ENCODE measurements at places on chromosomes 4 and X. TPM values are rescaled to one million over a fixed set of nuclear protein-coding genes. Genes with fewer than 3 reads are reported as not detected.
A peak's percentile ranks its signal among the peaks of the same experiment; 100 is the strongest.

DNA sequence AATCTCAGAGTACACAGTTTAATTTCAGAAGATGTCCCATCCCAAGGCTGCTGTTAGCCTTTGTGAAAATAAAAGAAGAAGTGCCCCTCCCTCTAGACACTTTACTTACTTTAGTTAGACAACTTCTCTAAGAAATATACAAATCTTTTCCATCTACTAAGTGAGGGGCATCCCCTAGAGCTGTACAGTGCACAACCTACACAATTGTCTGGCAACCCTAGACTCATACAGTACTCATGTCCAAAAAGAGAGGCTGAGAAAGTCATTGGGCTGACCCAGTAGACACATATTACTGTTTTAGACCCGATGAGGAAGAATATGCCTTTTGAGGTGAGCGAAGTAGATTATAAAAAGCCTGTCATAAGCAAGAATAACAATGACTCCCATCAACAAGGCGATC, 297.6 kb downstream of the IDS start:
- no peak for DNase-seq

DNA sequence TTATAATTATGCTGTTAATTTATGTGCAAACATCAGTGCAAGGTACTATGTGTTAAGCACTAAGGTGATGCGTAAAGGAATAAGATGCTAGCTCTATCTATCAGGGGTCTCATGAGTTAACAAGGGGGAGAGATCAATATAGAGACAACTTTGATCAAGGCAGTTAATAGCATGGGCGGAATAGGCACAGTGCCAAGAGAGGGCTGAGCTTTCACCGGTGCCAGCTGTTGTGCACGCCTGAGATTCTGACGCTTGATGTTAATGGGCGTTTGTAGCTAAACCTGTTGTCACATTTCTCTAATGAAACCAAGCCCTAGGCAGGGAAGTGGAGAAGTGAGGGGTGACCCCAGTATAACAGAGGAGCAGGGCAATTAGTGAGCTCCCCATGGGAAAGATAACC, 86.0 kb upstream of the NMU start:
- no peak for DNase-seq

GRCh38 chr4:89134775-89135319, 23.5 kb downstream of the TIGD2 start:
- peak; percentile 68 for DNase-seq

GRCh38 chr4:43224559-43224958, 332.0 kb downstream of the GRXCR1 start:
- DNase-seq, result no peak

DNA sequence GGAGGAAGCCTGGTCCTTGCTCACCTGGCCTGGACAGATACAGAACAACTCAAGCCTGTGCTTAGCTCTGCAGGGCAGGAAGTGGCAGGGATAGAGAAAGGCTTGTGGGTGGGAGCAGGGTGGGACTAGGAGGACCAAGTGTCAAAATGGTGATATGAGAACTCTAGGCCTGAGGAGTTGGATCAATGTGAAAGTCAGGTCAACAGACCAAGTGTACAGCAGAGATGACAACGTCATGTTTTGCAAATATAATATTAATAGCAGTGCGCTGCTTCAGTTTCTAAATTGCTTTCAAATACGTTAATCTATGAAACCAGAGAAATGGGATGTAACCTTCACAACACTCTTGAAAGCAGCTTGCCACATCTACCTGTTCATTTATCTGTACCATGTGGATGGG, 114.2 kb upstream of the MAP3K15 start:
- DNase-seq, result no peak

DNA sequence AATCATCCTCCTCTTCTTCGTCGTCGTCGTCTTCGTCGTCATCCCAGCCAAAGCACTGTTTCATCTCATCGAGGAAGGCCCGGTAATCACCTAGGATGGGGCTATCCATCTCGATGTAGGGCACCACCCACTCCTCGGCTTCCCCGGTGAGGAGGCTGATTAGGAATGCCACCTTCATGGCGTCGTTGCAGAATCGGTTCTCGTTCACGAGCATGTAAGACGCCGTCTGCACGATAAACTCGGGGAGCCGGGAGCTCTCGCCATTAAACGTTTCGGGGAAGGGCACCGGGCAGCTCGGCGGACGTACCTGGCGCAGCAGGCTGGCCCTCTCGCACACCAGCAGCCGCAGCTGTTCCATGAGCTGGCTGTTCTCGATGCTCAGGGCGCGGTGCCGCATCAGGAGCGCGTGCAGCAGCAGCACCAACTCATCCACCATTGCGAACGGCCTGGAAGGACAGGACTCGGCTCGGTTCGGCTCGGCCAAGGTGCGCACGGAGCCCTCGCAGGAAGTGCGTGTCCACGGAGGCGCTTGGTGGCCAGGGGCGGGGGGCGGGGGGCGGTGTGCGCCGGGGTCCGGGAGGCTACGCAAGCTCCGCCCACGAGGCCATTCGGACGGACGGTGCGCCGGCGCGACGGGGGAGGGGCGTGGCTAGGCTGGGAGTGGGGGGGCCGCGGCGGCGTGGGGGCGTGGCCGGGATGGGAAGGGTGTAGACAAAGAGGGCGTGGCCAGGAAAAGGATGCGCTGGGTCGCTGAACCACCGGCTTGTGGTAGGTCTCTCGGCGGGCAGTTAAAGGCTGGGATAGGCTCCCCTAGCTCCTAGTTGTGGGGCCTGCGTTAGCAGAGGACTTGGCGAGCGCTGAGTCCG, at the start of gene LDOC1:
TSS of gene LDOC1 (minus strand) at position 544 of the 866 bp plus-strand sequence. CDS start at position 436, 108 bp downstream.
- peak; percentile 80 for DNase-seq

GRCh38 chrX:24619647-24620046, 27.5 kb downstream of the PCYT1B start:
- peak; percentile 14 for DNase-seq

DNA sequence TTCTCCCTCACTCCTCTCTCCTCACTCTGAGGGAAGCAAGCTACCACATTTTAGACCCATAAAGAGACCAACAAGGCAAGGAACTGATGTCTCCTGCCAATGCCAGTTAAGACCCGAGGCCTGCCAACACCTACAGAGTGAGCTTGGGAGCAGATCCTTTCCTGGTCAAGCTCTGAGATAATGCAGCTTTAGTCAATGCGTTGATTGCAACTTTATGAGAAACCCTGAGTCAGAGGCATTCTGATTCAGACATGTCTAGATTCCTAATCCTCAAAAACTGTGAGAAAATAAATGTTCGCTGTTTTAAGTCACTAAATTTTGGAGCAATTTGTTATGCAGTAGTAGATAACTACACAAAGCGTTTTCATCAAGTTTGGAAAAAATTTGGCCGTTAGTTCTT, 115.5 kb downstream of the JADE1 start:
- no peak for DNase-seq

DNA sequence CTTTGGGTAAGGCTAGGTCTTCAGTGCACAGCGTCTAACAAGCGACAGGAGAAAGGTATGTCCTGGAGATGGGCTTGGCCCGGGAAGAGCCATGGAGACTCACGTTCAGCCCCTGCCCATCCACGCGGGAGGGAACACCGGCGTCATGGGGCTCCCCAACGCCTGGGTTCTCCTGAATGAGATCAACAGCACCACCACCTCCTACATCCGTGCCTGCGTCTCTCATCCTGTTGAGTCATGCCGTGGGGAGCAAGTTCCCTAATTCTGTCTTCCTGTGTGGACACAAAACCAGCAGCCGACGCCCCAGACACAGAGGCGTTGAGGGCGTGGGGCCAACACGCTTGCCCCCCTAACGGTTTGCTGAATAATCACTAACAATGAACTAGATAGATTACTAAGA, 20.1 kb upstream of the IL3RA start:
- DNase-seq, result no peak

GRCh38 chrX:18956303-18957032, 27.4 kb downstream of the PHKA2 start:
- DNase-seq, result no peak

DNA sequence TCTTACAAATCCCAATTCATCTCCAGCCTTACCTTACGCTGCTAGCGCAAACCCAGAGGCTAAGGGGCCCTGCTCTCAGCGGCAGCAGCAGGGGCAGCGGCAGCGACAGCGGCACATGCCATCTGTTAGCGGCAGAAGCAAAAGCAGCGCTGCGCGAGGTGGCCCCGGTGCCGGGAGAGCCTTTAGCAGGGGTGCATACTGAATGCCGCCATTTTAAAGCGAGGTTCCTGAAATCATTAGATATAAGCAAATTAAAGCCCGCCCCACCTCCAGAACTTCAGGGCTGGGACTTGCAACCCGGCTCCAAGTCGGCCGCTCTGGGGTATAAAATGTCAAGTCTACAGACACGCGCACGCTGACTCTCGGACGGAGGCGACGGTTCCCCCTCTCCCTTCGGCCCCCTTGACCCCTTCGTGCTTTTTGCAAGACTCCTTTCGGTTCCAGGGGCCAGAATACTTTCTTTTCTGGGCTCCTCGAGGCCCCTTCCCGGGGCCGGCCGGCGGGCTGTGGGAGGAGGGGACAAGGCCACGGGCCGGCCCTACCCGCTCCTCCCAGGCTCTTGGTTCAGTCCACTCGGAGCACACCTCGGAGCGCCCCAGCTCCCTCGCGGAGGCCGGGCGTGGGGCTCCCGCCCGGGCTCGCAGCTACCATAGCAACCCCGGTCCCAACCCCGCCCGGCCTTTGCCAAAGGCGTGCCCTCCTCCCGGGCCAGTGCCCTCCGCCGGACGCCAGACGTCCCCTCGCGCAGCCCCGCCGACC, at the start of gene MBNL3:
TSS of gene MBNL3 (minus strand) at position 220 of the 759 bp plus-strand sequence. CDS start 49,427 bp downstream, outside the sequence.
- peak; percentile 66 for DNase-seq

- no peak for DNase-seq
These were observed 159.4 kb upstream of the TENM3 start for GRCh38 chr4:182083671-182084410.

- DNase-seq, result no peak
These were observed 49.1 kb upstream of the GAB1 start for GRCh38 chr4:143287572-143287923.

GRCh38 chr4:138034871-138035270, 207.3 kb downstream of the SLC7A11 start:
- no peak for DNase-seq

DNA sequence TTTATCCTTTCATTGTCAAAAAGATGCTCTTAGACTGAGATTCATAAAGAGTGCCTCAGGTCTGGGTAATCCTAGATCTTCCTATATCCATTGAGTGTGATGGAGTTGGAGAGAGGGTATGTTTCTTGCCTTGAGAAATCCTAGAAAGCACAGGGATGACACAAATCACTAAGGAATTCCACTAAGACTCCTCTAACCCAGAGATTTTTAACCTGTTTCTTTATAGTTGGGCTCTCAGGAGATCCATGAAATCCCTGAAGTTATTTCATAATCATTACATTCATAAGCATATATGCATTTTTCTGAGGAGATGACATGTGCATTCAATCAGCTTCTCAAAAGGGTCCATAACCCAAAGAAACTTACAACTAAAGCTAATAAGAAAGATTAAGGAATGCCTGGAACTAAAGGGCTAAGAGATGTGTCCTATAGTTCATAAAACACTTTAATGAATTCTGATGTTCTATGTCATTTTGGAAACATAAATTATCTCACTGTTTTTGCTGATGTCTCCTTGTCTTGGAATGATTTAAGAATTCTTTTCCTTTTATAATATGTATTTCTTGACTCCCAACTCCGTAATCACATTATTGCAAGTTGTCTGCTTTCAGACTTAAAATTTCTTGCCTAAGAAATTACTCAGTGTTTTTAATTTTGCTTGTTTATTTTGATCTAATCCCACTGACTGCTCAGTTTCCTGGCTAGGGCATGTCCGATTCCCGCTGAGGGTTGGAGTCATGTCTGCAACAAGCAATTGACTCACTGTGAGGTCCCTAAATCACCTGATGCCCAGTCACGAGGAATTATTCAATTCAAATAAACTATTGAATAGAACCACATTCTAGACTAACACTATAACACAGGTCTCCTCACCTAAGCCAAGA, 2.8 kb upstream of the AMTN start:
- DNase-seq, result no peak

GRCh38 chr4:126361287-126361686, 1046.5 kb downstream of the FAT4 start:
- no peak for DNase-seq

DNA sequence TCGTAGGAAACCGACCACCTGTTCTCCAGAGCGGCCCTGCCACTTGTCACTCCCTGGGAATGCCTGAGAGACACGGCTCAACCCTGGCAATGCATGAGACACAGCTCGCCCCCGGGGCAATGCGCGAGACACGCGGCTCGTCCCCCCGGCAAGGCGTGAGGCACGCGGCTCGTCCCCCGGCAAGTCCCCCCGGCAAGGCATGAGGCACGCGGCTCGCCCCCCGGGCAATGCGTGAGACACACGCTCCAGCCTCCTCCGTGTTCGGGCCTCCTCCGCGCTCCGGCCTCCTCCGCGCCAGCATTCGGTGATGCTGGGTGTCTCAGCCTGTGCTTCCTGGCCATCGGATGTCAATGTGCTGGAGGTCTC, 27.5 kb upstream of the CPLX1 start:
- no peak for DNase-seq

DNA sequence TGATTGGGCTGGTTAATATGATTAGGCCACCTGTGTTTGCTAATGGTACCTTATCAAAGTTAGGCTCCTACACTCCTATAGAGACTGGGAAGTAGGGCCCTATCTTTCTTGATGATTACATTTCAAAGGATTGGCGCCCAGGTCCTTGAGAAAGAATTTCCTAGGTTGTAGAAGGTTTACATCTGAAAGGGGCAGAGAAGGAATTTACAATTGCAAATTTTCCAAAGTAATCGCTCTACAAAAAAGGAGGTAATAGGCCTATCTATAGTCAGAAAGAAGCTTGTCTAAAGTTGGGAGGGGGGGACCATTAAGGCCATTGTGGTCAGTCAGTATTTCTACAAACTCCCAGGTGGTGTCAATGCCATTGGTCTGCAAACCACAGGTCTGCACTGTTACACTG, 638.4 kb downstream of the IL1RAPL1 start:
- DNase-seq, result no peak

GRCh38 chr4:84578540-84579402, 4.2 kb upstream of the CDS1 start:
- DNase-seq, result no peak

GRCh38 chr4:172390331-172390730, 577.1 kb downstream of the GALNTL6 start:
- DNase-seq, result no peak

- DNase-seq, result no peak
These were observed 130.0 kb upstream of the LNX1 start for GRCh38 chr4:53721263-53721662.

Gene GPRASP3
- polyA plus RNA-seq, result 8.0 TPM

Gene PPARGC1A
- polyA plus RNA-seq, result 10.5 TPM
